ENCODE measurements at places on chromosomes 12 and 14.

DNA sequence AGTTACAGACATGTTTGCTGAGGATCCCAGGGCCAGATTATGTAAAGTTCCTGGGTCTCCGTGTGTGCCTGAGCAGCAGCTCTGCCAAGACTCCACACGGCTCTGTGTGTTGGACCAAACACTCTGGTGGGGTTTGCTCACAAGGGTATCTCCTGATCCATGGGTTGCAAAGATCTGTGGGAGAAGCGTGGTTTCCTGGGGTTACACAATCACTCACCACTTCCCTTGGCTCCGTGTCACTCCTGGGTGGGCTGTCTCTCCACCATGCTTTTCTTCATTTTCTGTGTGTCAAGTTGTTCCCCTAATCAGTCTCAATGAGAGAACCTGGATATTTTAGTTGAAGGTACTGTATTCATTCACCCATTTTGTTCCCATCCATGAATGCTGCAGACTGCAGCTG is 1088.8 kb downstream of the FSCB start:
- DNase-seq: no peak

- no peak for DNase-seq
These were observed 167.1 kb downstream of the CAND1 start for GRCh38 chr12:67436230-67436629.

DNA sequence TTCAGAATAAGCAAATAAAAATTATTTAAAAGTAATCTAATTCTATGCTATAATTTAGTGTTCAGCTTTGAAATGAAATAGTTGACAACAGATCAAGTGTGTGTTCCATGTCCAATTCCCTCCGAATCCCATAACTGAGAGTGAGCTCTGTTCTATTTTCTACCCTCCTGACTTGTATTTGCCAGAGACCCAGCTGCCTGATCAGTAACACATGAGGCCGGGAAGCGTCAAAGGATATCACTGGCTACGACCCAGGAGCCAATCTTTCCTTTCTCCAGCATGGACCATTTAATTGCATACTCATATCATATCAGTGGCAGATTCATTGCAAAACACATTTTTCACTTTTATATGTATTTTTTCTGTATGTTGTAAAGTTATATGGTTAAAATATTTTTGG is 108.8 kb upstream of the TSPAN8 start:
- DNase-seq: no peak

DNA sequence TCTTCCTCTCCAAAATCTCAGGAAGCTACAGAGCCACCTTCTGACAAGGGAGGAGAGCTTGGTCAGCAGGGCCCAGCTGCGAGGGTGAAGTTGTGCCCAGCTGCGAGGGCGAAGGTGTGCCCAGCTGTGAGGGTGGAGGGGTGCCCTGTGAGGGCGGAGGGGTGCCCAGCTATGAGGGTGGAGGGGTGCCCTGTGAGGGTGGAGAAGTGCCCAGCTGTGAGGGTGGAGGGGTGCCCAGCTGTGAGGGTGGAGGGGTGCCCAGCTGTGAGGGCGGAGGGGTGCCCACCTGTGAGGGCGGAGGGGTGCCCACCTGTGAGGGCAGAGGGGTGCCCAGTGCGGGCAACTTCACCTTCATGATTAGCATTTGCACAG is 20.4 kb upstream of the TTC7B start:
- no peak for DNase-seq

- no peak for DNase-seq
These were observed 47.1 kb downstream of the FLRT2 start for GRCh38 chr14:85576848-85577542.

GRCh38 chr12:93789767-93790166 is 112.6 kb downstream of the CRADD start:
- no peak for DNase-seq

GRCh38 chr14:68208626-68209317 is 389.2 kb downstream of the RAD51B start:
- DNase-seq: no peak

GRCh38 chr12:91990525-91990924 is 155.1 kb downstream of the BTG1 start:
- DNase-seq: no peak

GRCh38 chr14:64692189-64692985 is 11.8 kb upstream of the PLEKHG3 start:
- DNase-seq: no peak

GRCh38 chr14:68164711-68165113 is 345.1 kb downstream of the RAD51B start:
- DNase-seq: no peak

- DNase-seq: no peak
These were observed 99.2 kb downstream of the SLC5A8 start for GRCh38 chr12:101110866-101111265.

DNA sequence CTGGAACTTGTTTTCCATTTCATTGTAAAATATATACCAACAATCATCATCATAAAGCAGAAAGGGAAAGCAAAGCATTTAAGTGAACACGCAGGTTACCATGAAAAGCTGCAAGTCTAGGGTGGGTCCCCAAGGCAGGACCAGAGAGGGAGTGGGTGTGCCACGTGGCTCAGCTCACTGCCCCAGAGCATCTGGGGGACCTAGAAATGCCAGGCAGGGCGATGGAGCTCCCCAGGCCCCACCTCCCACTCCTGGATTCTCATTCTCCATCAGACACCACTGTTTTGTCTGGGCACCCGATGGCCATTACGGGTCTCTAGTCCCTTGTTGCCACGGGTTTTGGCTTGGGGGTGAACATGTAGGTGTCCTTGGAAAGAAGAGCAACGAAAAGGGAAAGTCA is 34.7 kb downstream of the BCL11B start:
- no peak for DNase-seq

DNA sequence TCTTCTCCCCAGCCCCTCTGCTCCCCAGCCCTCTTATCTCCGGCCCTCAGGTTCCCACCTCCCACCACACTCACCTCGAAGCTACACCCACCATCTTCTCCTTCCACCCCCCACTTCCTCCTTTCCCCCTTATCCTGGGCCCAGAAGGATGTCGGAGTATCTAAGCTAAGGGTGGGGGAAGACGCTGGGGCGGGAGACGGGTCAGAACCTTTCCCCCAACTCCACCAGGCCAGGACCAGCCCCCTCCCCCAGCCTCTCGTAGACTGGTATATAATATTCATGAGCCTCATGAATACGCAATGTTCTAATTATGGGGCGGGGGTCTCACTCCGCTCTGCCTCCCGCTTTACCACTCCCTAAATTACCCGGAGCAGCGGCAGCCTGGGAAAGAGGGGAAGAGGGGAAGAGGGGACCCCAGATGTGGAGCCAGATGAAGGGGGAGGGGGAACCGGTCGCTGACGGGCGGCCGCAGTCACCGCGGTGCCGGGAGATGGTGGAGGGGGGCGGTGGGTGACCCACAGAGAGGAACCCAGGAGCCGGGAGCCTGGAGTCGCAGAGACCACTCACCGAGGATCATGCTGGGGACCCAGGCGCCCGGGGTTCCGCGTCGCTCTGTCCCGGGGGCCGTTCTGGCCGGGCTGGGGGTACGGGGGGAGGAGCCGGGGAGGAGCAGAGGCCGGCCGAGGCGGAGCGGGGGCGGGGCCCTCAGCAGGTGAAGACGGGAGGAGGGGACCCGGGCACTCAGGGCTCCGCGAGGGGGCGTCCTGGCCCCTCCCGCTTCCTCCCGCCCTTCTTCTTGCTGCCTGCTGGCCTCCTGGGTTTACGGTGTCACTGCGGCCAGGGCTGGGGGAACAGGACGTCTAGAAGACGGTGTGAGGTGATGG is 6.4 kb upstream of the ZNF385A start:
- peak; percentile 75 for DNase-seq

GRCh38 chr14:22070119-22070982 is 396.7 kb upstream of the OR4E1 start:
- no peak for DNase-seq

DNA sequence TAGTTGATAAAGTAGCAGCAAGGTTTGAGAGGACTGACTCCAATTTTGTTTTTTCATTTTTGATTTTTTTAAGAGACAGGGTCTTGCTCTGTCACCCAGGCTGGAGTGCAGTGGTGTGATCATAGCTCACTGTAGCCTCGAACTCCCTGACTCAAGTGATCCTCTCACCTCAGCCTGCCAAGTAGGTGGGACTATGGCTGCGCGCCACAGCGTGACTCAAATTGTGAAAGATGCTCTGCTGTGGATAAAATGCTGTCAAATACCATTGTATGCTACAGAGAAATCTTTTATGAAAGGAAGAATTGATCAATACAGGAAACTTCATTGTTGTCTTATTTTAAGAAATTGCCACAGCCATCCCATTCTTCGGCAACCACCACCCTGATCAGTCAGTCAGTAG is 48.3 kb downstream of the SCN8A start:
- no peak for DNase-seq

- DNase-seq: no peak
These were observed 2.6 kb upstream of the MAP4K5 start for GRCh38 chr14:50534997-50535396.

GRCh38 chr12:810671-811415 is 58.5 kb downstream of the WNK1 start:
- no peak for DNase-seq

- DNase-seq: no peak
These were observed 82.7 kb upstream of the ESRRB start for GRCh38 chr14:76293221-76293620.

- DNase-seq: no peak
These were observed 153.9 kb downstream of the SMOC1 start for GRCh38 chr14:70033116-70033515.

GRCh38 chr12:89173096-89173495 is 179.2 kb downstream of the DUSP6 start:
- DNase-seq: no peak

DNA sequence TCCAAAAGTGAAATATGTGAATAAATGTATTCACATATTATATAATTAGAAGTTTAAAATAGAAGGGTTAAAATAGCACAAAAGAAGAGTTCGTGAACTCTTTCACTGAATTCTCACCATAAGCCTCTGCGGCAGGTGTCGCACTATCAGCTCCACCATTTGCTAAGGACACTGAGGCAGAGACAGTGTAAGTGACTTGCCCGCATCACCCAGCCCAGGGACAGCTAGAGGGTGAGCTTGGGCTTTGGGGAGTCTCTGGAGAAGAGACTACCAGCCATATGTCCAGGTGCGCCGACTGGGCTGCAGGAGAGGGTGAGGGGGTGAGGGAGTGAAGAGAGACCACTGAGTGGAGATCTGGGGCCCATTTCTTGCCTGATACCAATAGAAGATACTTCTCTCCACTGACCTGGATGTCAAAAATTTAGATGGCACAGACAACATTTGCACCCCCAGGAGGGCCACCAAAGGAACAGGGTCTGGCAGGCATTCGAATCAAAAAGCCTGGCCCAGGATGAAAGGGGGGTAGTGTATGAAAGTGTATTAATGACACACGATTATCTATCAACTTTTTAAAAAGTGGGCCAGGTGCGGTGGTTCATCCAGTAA is 28.5 kb downstream of the FAIM2 start:
- DNase-seq: no peak

GRCh38 chr12:84435682-84436081 is 476.9 kb downstream of the SLC6A15 start:
- no peak for DNase-seq

DNA sequence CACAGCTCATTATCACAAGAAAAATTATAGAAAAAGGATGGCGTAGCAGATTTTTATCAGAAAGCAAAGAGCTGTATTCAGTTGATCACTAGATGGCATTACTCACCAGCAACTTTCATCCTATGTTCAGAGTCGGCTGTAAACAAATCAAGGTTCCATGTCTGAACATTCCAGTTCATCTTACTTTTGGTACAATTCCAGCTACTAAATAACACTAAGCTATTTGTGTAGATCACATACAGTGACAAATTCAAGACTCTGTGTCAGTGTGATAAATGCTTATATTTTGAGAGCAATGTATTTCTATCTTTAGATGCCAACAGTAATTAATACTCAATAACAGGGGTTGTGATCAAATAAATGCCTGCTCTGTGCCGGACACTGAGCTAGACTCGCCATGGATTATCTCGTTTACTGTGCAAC is 30.1 kb downstream of the NRDE2 start:
- DNase-seq: peak; percentile 24

GRCh38 chr12:30753233-30753632 is 1.5 kb downstream of the CAPRIN2 start:
- peak; percentile 57 for DNase-seq

GRCh38 chr12:26832822-26833742 is at the start of gene ITPR2:
Gene ITPR2 (minus strand): TSS chr12:26833194. CDS start chr12:26832781, 413 bp downstream.
- peak; percentile 96 for DNase-seq

DNA sequence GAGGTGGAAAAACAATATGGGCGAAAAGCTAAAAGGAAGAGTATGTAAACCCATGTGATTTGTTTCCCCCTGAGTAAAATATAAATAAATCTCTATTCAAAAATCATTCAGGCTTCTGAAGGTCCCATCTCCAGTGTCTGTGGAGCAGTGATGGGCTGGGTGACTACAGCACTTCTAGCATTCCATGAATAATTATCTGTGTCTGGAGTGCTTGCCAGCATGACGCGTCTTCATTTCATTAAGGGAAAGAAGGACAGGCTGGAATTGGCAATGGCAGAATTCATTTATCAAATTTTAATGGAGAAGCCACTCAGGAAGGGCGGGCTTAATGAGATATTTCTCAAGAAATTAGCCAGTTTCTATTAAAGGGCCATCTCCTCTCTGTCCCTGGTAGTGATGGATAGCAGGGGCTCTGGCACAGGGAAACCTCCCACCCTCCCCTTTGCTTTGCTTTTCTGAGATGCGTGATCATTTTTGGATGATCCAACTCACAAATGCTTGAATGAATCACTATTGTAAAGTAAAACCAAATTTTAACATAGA is 916.3 kb upstream of the SEL1L start:
- no peak for DNase-seq

- peak; percentile 40 for DNase-seq
These were observed 35.8 kb upstream of the FBXO33 start for GRCh38 chr14:39467889-39468524.

- no peak for DNase-seq
These were observed 1.6 kb downstream of the DGKA start for GRCh38 chr12:55932551-55932910.

DNA sequence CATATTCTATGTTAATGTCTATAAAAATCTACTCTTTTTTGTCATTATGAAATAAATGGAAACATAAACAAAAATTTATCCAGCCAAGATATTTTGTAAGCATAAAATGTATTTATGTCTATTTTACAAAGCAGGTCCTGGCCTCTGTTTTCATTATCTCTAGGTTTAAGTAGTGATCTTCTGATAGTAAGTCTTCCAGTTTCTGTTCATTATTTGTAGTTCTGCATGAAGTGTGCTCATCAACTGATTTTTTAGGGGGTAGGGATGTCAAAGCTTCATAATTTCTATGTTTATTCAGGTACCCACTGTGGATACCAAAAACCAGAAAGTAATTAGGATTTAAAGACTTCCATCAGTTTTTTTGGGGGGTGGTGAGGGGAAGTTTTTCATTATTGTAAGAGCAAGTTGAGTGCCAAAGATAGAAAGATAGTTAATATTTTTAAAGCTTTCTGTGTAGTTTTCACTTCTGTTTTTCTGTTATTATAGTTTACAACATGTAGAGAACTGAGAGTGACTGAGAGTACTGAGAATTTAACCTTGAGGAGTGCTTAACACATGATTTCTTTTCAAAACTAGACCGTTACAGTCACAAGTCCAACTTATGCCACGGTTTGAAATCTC is 30.6 kb upstream of the LMO3 start:
- DNase-seq: no peak
